ENCODE measurements at places on chromosomes 3 and 15.
A peak's percentile ranks its signal among the peaks of the same experiment; 100 is the strongest.

GRCh38 chr15:77738441-77739302, 106.0 kb upstream of the LINGO1 start:
- no peak for DNase-seq

DNA sequence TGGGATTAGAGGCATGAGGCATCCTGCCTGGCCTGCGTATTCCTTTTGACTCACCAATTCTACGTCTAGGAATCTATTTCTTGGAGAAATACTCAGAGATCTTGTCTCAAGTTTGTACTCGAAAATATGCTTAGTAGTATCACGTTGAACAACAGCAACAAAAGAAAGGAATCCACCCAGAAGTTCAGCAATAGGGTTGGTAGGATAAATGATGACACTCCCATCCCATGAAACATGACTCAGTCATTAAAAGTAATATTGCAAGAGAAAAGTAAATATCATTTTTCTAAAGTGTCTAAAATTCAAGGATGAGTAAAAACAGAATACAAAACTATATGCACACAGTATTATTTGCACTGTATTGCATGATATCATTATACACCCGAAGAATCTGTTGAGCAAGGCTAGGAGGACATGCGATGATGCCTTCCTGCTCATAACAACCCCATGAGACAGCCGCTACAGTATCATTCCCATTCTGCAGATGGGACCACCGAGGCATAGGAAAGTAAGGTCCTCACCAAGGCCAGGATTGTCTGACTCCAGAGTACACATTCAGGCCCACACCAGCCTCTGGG, 61.5 kb downstream of the SLC6A1 start:
- DNase-seq = no peak

DNA sequence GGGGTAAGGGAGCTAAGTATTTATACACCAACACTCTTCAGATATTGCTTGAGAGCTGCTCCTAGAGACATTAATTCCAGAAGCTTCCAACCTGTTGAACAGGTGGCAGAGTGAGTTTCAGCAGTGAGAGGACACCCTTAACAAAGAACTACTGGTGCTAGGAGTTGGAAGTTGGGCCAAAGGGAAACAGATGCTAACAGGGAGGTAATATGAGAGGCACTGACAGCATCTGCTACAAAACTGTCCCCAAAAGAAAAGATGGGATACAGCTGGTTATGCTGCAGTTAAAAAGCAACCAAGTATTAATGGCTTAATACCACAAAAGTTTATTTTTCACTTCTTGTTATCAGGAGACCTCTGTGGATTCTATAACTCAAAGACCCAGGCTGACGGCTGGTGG, 104.5 kb upstream of the SATB1 start:
- no peak for DNase-seq

GRCh38 chr3:196788528-196788927, 48.9 kb downstream of the PAK2 start:
- DNase-seq = no peak

DNA sequence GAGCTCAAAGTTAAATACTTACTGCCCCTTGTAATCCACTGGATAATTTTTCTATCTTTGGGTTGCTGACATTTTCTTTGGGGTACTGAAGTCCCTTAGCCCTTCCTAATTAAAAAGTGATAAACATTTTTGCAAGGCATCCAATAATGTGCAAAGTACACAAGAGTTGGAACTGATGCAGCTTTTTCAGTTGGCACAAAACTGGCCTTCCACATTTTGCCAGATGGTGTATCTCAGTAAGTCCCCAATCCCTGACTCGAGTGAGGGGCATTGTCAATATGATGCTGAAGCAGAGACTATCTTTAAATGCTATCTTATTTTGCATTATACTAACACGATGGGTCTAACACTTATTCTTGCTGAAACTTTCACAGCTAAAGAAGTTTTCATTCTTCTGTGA, 27.8 kb downstream of the FHIT start:
- DNase-seq = no peak

- no peak for DNase-seq
Measured at GRCh38 chr3:30189900-30190299, 416.5 kb upstream of the TGFBR2 start.

DNA sequence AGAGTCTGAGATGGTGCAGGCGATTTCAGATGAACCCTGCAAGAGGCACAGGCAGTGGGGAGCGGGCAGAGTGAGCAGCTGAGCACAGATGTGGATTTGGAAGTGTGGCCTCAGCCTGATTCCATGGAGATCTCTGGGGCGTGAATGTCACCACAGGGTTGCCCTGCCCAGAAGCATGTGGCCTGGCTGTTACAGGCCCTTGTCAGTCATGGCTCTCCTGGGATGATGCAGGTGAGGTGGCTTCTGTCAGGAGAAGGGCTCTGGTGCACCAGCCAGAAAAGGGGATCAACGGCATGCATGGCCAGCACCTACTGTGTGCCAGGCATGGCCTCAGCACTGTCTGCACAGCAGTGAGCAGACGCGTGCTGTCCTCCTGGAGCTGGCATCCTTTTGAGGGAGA, 11.9 kb downstream of the HDAC11 start:
- no peak for DNase-seq

DNA sequence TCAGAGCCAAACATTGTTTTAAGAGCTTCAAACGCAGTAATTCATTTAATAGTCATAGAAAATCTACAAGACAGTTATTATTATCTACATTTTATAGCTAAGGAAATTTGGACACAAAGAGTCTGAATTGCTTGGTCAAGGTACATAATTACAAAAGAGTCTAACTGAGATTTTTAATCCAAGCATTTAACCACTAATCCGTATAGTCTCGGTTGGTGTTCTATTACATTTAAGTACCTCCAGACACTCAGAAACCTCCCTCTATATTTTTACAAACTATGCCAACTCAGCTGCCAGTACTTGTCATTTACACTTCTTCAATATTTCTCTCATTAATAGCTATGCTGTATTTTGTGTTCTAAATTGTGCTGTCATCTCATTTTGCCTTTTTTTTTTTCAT, 240.2 kb upstream of the PLSCR5 start:
- no peak for DNase-seq

DNA sequence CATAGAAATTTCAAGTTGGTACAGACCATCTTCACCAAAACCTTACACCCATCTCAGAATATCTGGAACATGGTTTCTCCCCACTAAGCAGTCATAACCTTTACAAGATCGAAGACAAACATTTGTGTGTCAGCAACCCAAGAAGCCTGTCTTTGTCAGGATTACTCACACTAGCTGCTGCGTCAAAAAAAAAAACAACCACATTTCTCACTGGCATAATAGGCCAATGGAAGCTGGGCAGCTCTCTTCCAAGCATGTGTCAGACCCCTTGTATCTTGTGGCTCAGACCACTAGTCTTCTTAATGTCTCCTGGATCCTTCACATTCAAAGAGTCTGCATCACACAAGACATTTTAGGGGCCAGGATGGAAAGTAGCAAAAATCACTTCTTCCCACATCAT, 266.9 kb upstream of the IGF1R start:
- no peak for DNase-seq

DNA sequence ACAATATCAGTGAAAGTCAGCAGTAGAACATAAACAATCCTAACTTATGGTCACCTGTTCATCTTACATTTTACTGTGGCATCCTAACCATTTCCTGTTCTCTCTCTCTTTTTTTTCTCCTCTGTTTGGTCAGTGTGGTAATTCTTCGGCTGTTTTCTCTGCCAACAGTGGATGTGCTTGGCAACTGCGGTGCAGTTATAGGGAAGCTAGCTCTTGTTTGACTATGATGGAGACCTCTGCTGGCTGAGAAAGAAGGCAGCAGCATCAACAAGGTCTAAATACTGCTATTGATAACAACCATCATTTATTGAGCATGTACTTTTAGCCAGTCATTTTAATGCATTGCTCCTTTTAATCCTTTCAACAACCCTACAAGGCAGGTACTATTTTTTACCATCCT, 723 bp upstream of the DRD3 start:
- no peak for DNase-seq

DNA sequence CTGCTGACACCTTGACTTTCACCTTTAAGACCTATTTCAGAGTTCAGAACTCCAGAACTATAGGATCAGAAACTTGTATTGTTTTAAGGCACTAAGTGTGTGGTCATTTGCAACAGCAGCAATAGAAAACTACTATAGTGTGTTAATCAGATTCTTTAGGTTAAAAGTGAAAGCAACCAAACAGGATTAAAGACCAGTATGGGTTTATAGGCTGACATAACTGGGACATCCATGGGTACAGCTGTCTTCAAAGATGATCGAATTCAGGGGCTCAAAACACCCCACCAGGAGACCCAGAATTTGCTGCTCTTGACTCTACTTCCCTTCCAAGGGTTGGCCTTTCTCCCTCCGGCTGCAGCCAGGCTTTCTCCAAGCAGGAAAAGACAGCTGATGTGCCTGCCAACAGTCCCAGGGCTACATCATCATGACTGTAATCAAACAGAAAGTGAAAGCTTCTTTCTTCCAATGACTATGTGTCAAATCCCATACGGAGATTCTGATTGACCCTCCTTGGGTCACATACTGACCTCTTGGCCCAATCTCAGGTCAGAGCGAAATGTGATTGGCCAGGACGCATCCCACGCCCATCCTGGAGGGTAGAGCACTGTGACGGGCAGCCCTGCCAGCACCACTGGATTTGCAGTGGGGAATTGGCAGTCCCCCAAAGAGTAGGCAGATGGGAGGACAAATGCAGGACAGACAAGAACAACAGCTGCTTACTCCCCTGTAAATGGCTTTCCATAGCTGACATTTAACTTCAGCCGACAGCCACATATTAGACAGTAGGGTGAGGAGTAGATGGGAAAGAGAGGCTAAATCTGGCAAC, 51.4 kb upstream of the RNF7 start:
- DNase-seq = peak; percentile 63

- no peak for DNase-seq
Measured at GRCh38 chr3:159637883-159638542, 350.6 kb upstream of the IL12A start.

DNA sequence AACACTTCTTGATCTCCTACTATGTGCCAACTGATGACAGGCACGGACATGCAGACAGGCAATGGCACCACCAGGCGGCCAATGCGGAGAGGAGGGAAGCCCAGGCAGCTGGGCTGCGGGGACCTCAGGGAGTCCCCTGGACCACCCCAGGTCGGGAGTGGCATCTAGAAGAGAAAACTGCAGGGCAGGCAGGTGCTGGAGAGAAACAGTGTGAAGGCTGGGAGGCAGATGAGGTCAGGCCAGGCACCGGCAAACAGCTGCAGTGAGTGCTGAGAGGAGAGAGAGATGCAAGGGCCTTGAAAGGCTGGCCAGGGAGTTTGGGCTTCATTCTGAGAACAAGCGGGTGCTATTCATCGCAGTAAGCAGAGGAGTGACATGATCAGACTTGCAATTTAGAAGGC, 29.1 kb downstream of the SLC6A1 start:
- no peak for DNase-seq

DNA sequence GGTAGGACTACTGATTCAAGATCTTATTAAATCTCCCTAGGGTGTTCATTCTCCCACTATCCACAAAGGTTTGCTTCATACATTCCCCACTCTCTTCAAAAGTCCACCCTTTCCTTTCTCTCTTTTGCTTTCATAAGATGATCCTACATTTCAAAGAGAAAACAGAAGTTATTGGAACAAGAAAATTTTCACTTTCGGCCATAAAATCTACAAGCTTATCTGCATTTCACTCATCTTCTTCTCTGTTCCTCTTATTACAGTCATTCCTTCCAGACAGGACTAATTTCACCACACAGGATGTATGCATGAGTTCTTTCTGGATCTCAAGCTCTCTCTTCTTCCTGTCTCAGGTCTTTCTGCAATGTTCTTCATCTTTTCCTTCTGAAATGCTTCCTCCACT, 238.7 kb downstream of the ISL2 start:
- DNase-seq = no peak

GRCh38 chr15:40955930-40956540, 2.8 kb downstream of the CHAC1 start:
- no peak for DNase-seq

DNA sequence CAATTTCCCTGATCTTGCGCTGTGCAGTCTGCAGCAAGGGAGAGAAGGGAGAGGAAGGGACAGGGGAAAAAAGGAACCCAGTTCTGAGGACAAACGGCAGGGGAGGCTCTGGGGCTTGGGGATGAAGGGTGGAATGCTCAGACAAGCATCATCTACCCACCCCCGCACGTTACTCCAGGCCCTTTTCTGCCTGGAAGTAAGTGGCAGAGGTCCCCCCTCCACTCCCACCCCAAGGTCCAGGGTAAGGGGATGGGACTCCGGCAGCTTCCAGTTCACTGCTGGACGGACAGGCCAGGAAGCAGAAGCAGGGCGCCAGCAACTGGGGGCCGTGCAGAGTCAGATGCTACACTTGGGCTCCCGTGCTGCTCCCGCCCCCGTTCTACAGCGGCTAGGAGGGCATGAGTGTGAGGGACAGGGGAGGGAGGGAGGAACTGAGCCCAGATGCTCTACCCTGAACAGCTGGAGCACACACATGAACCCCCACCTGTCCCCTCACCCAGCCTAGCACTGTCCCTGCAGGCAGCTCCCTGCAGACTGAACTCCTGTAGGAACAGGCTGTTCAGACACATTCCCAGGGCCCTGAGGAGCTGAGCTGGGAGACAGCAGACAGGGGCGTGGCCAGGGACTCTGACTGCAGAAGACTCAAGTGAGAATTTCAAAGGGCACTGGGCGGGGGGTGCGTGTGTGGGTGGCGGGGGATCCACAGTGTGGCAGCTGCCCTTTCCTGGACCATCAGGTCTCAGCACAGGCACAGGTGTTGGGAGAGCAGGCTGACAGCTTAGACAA, 59.7 kb downstream of the SENP2 start:
- no peak for DNase-seq

DNA sequence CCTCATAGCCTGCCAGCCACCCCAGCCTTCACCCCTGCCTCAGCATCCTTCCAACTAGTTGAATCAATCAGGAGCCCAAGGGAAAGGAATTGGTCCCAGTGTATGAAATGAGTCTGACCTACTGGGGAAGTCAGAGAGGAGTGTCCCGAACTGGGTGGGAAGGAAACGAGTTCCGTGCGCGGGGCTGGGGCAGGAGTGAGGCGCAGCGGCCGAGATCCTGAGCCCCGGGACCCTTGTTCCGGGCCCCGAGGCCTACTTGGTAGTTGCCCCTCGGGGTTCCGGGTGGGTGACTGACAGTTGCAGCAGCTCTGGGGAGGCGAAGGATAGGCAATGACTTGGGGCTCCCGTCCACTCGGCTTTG, 1.1 kb upstream of the PLCL2 start:
- no peak for DNase-seq

DNA sequence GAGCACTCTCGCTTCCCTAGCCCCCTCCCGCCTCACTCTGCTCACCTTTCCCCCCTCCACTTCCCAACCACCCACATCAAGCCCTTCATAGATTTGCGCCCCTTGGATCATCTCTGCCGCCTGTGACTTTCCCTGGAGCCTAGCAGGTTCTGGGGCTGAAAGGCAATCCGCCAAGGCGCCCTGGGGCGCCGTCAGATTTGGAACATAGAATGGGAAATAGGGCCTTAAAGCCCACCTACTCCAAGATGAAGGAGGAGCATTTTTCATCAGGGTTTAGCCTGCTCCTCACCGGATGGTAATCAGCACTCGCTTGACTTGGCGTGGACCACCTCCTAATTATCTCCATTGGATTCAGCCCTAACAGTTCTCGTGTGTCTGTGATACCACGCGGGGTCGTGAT, 1.3 kb downstream of the CPNE4 start:
- DNase-seq = no peak

- DNase-seq = no peak
Measured at GRCh38 chr3:56761887-56762651, 39.7 kb downstream of the ARHGEF3 start.
